Psoas muscle (tissue), 8 donors: ENCODE measurements at places on chromosomes 5 and 9. TPM values are rescaled to one million over a fixed set of nuclear protein-coding genes. Genes with fewer than 3 reads are reported as not detected.

DNA sequence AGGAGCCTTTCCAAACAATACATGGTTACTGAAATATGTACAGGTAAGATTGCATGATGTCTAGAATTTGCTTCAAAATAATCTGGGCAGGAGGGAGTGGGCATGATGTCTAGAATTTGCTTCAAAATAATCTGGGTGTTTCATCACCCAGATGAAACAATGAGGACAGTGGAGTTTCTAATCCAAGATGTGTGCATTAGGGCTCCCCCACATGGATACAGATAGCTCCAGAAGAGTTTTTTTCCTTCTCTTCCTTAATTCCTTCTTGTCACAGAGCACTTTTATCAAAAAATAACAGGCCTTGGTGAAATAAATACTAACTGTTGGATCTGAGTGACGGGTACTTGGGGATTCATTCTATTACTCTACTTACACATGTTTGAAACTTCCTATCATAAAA is 14.9 kb downstream of the ATOX1 start:
- H3K4me1 ChIP-seq = peaks cover 18% of the 10 kb centered on the region
- H3K27ac ChIP-seq = no peak overlapping the region
- no peak overlapping the region for H3K4me3 ChIP-seq
- no peaks in the 10 kb centered on the region for H3K27me3 ChIP-seq

- H3K36me3 ChIP-seq = no peaks in the 10 kb centered on the region
- H3K27me3 ChIP-seq = no peaks in the 10 kb centered on the region
- no peaks in the 10 kb centered on the region for H3K4me1 ChIP-seq
- no peak for DNase-seq
- H3K4me3 ChIP-seq = no peak overlapping the region
Observed at GRCh38 chr9:8904771-8905515, 1105.4 kb upstream of the DMAC1 start.

DNA sequence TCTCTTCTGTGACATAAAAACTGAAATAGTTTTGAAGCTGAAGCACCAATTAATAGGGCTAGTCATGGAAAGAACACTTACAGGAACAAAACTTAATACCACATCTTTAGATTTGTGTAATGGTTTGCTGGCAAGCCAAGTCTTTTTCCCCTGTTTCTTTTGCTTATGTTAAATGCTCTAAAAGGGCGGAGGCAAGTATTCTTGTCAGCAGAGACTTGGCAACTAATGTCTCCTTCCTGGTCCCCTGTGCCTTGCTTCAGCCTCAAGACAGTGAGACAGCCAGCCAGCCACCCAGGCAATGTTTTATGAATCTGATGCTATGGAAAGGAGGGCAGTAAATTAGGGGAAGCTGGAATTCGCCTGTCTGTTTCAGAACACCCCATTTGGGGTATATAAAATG is 45.7 kb downstream of the PRRC1 start:
- no peaks in the 10 kb centered on the region for H3K36me3 ChIP-seq
- peaks cover 31% of the 10 kb centered on the region for H3K4me1 ChIP-seq
- no peak overlapping the region for H3K27ac ChIP-seq
- H3K27me3 ChIP-seq = no peaks in the 10 kb centered on the region
- no peak for DNase-seq

KCNIP1 gene
- total RNA-seq = not detected

PCDHGA8 gene
- total RNA-seq = 1.2 TPM
